ENCODE measurements at places on chromosomes 12 and 14.

- DNase-seq, result no peak
Observed at GRCh38 chr12:128609861-128610260, 213.9 kb downstream of the SLC15A4 start.

DNA sequence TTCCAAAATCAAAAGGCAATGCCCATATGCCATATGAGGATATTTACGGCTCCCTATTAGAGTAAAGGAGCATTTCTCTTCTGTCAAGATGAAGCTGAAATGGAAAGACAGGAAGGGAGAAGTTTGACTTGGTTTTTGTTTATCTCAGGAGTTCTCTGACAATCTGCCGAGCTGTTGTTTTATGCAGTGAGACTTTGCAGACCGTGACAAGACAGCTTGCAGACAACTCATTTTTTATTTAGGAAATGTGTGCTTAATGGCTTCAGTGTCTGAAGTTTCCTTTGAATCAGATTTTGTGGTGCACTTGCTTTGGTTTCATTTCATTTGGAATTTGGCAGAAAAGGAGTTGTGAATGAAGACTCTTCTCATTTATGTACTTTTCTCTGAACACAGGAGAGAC lies 145.4 kb downstream of the C12orf50 start:
- no peak for DNase-seq

DNA sequence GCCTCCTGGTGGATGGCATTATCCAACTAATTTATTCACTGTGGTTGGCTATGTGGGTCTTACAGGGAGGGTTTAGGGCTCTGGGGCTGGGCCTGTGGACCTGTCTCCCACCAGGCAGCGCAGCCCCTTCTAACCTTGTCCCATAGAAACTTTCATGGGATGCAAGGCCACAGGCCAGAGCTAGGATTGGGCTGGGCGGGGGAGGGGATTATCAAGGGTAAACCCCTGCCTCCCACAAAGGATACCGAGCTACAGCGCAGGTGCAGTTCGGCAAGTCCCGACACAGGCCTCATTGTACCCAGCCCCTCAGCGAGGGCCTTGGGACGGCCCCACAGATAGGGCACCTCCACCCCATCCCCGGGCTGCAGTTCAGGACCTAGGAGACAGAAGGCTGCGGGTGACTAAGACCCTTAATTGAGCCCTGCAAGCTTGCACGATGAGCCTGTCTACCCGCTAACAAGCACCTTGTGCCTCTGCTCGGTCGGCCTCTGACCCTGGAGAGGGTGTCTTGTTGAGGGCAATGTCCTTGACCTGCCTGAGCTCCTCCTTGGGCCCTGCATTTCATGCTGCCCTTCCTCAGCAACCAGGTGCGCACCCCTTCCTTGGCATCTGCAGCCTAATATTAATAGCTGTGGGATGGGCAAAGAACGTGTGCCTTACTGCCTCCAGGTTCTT lies 46.7 kb downstream of the PSMA6 start:
- DNase-seq, result no peak

GRCh38 chr12:54292083-54292930 lies 8.5 kb downstream of the NFE2 start:
- no peak for DNase-seq

- no peak for DNase-seq
Observed at GRCh38 chr14:100761481-100761880, 34.8 kb downstream of the DLK1 start.

DNA sequence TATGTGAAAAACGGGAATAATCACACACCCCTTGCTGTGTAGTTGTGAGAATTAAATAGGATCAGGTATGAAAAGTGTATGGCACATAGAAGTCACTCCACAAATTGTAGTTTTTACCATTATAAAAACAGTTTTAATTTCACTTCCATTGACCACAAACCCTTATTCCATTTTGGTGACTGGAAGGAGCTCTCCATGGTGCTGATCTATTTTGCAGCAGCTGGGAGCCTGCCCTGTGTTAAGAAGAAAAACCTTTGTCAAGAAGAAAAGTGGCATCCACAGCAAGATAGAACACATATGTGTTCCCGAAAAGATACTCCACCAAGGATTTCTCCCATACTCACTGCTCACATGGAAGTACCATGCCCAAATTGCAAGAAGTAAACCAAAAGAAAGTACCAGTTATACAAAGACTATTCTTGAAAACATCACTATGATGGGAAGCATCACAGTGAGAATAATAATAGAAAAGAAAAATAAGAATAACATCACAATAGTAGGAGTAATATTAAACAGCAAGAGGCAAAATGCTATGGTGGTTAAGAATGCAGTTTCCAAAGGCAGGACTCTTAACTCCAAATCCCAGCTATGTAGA lies 58.7 kb downstream of the TUNAR start:
- no peak for DNase-seq

DNA sequence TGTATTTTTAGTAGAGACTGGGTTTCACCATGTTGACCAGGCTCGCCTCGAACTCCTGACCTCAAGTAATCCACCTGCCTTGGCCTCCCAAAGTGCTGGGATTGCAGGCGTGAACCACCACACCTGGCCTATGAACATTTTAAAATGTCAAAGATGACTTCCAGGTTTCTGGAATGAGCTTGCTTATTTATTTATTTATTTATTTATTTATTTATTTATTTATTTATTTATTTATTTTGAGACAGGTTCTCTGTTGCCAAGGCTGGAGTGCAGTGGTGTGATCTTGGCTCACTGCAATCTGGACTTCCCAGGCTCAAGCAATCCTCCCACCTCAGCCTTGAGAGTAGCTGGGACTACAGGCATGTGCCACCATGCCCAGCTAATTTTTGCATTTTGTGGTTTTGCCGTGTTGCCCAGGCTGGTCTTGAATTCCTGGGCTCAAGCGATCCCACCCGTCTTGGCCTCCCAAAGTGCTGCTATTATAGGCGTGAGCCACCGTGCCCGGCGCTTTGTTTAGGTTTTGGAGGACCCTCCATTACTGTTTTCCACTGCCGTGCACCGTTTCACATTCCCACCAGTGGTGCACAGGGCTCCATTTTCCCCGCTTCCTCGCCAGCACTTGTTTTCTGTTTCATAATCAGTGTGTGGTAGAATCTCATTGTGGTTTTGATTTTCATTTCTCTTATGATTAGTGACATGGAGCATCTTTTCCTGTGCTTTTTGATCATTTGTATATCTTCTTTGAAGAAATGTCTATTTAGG lies 6.4 kb upstream of the CFAP251 start:
- no peak for DNase-seq

DNA sequence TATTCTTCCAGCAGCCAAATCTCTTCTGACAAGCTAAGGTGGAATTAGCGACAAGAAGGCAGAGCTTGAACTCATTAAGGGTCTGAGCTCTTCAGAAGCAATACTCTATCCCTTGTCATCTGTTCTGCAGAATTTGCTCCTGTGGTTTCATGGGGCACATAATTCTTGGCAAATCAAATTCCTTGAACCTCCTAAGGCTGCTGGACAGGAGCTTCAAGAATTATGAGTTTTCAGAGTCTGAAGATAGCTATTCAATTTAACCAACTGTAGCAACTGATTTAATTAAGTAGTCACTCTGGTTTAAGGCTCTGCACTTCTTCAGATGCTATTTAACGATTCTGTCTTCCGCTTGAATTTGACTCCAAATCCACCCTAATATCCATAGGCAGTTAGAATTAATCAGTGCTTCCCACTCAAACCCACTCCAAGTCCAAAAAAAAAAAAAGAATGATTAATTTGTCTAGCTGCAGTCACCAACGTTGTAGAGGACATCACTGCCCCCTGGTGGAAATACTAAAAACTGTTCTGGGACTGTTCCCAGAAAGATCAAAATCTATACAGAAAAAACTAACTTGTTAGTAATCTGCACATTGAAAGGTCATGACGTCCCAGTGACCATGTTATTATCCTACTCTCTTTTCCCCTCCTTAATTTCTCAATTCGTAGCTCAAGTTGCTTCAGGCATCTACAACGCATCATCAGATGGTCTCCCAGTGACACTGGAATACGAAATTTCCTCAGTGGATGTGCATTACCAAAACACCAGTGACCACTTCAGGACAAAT lies 169.9 kb downstream of the KIF21A start:
- no peak for DNase-seq

GRCh38 chr14:50072395-50072794 lies 44.0 kb downstream of the VCPKMT start:
- no peak for DNase-seq

DNA sequence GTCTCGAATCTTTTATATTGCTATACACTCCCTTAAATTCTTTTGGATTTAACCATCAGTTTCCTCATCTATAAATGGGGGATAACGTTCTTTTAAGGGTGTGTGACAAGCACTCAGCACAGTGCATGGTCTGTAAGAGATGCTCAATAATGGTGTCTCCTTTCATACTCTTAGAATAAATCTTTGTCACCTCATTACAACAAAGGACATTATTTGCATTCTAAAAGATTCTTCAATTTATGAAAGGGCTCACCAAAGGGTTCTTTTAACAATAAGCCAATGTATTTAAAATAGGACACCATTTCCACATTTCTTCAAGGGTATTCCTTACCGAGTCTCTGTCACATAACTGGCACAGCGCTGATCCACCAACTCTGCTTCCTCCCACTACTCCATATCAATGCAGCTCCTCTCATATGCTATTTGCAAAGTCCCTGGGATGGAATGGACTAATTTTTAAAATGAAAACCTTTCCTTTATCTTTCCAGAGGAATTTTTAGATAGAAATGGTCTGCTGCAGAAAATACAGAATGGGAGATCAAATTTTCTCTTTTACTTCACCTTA lies 29.2 kb upstream of the RIC8B start:
- DNase-seq, result no peak

DNA sequence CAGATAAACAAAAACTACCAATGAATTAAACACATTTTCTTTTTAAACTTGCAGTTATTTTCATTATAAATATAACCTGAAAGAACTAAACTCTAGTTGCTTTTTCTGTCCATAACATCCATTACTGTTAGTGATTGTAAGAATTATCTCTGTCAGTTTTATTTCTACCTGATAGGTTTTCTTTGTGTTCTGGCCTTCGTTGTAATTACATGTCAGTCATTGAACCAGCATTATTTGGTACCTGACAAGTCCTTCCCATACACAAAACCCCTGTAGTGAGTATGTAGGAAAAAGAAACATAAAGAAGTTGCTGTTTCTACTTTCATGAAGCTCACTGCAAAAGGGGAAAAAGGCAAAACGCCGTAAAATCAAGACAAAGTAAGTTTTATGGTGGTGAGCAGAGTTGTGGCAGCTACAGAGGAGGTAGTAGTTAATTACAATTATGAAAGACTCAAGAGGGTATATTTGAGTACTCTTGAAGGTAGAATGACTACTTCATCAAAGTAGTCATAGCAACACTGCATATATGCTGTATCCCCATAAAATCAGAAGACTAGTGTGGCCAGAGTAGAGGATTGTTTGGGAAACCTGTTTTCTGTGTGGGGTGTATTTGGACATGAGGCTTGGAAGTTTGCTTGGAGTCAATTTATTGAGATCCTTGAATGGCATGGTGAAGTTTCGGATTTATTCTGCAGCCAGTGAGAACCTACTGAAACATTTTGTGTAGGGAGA lies 102.8 kb downstream of the SLC5A8 start:
- DNase-seq, result no peak

- no peak for DNase-seq
Observed at GRCh38 chr12:5768581-5769196, 176.4 kb downstream of the ANO2 start.

DNA sequence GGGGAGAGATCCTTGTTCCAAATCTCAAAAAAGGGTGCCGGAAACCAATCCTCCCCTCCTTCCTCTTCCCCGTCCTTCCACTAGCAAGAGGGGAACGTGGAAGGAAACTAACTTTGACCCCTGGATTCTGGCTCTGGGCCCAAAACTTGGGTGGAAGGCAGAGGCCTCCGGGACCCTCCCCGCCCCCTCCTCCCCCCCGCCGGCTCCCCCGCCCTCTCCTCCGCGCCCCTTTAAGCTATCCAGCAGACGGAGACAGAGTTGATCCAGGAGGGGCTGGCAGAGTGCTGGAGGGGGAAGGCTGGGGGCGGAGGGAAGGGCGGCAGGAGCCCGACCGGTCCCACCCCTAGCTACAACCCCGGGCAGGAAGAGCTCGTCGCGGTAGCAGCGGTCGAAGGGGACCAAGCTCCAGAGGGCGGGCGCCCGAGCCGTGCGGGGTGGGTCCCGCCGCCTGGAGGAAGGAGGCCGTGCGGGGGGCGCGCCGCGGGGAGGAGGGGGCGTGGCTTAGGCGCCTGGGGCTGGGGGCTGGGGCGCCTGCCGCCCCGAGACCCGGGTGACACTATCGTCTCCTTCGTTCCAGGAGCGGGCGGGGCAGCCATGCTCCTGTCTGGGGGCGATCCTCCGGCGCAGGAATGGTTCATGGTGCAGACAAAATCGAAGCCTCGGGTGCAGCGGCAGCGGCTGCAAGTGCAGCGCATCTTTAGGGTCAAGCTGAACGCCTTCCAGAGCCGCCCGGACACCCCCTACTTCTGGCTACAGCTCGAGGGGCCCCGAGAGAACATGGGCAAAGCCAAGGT lies at the start of gene NYNRIN:
TSS of gene NYNRIN (plus strand) at position 351 of the 794 bp plus-strand sequence. CDS start at position 595, 244 bp downstream.
- peak; percentile 14 for DNase-seq

DNA sequence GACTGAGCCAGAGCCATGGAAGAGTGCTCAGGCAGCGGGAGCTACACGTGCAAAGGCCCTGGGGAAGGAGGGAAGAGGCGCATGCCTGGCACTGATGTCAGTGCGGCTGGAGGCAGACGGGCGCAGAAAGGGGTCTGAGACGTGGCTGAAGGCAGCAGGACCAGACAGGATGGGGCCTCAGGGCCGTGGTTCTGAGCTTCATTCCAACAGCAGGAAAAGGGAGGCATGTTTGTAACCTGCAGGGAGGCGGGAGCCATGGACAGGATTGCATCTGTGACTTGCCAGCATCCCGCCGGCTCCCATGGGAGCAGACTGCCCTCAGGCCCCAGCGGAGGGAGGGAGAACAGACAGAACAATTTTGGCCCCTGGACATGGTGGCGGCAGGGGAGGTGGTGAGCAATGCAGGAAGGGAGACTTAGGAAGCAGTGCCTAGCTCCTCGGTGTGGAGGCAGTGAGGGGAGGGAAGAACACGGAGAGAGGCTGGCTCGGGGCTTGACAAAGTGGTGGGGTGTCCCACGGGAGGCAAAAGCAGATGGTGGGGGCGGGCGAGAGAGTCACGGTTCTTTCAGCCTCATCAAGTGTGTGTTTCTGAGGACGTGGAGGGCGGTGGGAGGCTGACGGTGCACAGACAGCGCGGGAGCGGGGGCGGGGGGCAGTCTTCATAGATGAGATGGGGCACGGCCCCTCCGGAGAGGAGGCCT lies 33.3 kb upstream of the INF2 start:
- no peak for DNase-seq

DNA sequence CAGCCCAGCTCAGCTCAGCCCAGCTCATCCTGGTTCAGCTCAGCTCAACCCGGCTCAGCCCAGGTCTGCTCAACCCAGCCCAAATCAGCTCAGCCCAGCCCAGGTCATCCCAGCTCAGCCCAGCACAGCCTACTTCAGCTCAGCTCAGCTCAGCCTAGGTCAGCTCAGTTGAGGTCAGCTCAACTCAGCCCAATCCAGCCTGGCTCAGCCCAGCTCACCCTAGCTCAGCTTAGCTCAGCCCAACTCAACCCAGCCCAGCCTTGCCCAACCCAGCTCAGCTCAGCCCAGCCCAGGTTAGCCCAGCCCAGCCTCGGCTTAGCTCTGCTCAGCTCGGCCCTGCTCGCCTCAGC lies 332.3 kb downstream of the TMEM121 start:
- DNase-seq, result no peak
